Lower leg skin (tissue), 4 donors: ENCODE measurements at places on chromosomes 11 and 22. TPM values are rescaled to one million over a fixed set of nuclear protein-coding genes. Genes with fewer than 3 reads are reported as not detected.
A peak's percentile ranks its signal among the peaks of the same experiment; 100 is the strongest.

DNA sequence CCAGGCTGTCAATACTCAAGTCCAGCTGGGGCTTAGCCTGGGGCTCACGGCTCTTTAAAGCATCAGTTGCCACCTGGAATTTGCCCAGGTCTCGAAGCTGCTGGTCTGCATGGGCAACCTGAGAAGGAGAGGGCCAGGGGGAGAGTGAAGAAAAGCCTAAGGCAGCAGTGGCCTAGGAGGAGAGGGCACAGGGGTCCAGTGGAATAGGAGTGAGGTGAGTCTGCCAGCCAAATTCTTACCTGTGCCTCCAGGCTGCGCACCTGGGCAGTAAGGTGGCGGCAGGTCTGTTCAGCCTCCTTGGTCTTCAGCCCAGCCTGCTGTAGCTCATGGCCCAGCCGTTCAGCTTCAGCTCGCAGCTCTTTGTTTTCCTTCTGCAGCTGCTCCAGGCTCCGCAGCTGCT is 10.0 kb downstream of the IL18BP start:
- no peak for DNase-seq

- DNase-seq, result peak; percentile 76
Measured at GRCh38 chr11:18650859-18651557, 16.9 kb upstream of the SPTY2D1 start.

GRCh38 chr11:132866783-132867545 is 665.3 kb downstream of the OPCML start:
- DNase-seq, result no peak

- DNase-seq, result no peak
Measured at GRCh38 chr11:115182282-115182955, 321.8 kb downstream of the CADM1 start.

GRCh38 chr11:61700212-61700611 is 20.0 kb downstream of the DAGLA start:
- DNase-seq, result no peak

- DNase-seq, result no peak
Measured at GRCh38 chr11:102577182-102577581, 46.6 kb upstream of the MMP7 start.

DNA sequence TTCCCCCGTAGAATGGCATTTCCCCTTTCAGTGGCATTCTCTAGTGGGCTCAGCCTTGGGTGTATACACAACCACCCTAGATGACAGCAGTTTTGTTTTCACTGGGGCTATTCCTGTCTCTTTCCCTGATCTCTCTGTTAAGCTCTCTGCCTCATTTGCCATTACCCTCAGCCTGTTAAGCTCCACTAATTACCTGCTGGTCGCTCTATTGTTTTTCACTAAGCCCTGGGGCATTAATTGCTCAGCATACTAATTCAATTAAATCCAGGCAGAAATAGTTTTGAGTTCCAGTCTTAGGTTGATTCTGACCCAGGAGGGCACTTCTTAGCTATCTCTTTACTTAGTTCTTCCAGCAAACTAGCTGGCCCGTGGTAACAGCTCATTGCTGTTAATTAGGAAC is 80.0 kb downstream of the BRD1 start:
- DNase-seq, result no peak

DNA sequence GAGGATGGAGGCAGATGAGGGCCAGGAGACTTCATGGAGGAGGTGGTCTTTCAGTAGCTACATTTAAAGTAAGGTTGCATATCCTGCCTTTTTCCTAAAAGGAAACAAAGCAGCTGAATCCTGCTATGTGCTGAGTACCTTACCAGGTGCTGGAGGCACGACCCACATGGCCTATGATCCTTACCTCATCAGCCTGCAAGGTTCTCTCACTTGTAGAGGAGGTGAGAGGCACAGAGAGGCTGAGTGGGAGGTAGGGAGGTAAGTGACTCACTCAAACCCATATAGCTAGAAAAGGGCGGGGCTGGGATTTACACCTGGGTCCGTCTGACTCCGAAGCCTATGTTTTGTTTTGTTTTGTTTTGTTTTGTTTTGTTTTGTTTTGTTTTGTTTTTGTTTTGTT is 75.8 kb downstream of the BUD13 start:
- DNase-seq, result no peak

DNA sequence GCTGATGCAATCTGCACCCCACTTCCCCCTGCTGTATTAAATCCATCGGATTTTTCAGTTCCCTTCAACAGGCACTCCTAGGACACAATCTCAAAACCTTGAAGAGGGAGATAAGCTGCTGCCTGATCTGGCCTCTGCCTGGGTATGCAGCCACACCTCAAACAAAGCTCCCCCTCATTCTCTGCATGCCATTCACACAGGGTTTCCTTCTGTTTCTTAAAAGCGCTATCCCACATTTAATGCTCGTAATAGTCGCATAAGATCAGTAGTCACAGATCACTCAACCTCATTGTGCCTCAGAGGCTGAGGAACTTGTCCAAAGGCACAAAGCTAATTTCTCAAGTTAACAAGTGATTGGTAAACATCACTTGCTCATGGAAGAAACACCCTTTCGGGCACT is 34.0 kb downstream of the UQCR10 start:
- no peak for DNase-seq

- DNase-seq, result peak; percentile 52
Measured at GRCh38 chr22:39388261-39389011, 11.1 kb upstream of the TAB1 start.

- DNase-seq, result no peak
Measured at GRCh38 chr11:59899532-59899931, 20.9 kb downstream of the OOSP3 start.

Gene AMOTL1
- 64.2 TPM for total RNA-seq

Gene HDHD5
- total RNA-seq, result 36.8 TPM
